Cerebellar nuclear complex (tissue), 1 donor: ENCODE measurements at places on chromosomes 3 and 15.

GRCh38 chr3:12964711-12965612 is 108.3 kb downstream of the IQSEC1 start:
- DNase-seq = no peak

DNA sequence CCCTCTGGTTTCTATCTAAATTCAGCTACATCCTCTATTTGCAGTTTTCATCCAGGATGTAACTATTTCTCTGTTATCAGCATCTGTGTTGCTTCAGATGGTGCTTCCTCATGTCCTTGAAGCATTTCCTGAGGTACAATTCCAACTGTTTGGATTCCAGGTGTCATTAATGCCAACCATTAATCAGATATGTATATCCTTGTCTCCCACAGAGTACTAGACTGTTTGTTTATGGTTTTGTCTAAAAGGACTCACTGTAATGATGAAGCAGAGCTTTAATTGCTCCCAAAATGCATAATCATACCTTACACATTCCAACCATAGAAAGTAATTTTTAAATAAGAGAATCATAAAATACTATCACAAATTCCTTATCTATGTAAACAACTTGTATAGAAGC is 288.5 kb upstream of the MME start:
- DNase-seq = no peak

GRCh38 chr15:70936326-70936725 is 43.7 kb downstream of the LRRC49 start:
- peak; percentile 32 for DNase-seq

- DNase-seq = no peak
These were observed 26.6 kb downstream of the ILDR1 start for GRCh38 chr3:121995161-121996137.
